ENCODE measurements at places on chromosomes 2 and 18.

- no peak for DNase-seq
Observed at GRCh38 chr2:156294945-156295580, 37.5 kb downstream of the NR4A2 start.

GRCh38 chr18:42649331-42650035 lies 466.0 kb downstream of the RIT2 start:
- DNase-seq: no peak

- DNase-seq: peak; percentile 69
Observed at GRCh38 chr18:57333940-57334339, 18.4 kb upstream of the ST8SIA3 start.

GRCh38 chr18:35688757-35689156 lies 107.2 kb downstream of the GALNT1 start:
- no peak for DNase-seq

DNA sequence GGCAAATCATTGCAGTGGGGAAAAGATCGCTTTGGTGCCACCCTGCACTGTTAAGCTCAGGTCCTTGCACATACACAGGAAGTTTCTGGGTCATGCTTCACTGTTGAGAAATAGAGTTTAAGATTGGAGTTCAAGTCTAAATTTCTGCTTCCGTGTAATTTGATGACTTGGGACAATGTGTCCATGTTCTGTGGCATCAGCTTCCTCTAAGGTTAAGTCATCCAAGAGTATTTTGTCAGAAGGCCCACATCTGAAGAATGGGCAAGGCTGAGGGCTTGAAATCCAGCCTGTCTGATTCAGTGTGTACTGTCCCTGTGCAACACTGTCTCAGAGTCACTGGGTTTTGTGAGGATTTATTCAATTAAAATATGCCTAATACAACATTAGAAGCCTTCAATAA lies 880.7 kb downstream of the SUCLG1 start:
- no peak for DNase-seq

GRCh38 chr2:71646028-71646427 lies 192.7 kb downstream of the DYSF start:
- DNase-seq: peak; percentile 94

DNA sequence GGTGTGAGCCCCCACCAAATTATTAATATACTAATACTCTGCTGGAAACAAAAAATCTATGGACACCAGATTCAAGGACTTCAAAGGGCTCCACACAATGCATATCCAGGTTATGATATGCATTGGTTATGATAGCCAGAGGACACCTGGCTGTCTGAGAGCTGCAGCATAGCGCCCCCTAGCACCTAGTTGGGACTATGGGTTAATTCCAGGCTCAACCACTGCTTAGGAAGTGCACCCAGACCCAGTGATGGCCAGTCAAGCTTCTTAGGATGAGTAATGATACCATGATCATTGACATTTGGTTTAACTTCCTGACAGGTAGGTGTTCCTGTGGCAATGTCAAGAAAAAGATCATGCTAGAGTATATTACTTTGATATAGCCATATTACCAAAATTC lies 3.8 kb upstream of the FRZB start:
- DNase-seq: no peak

DNA sequence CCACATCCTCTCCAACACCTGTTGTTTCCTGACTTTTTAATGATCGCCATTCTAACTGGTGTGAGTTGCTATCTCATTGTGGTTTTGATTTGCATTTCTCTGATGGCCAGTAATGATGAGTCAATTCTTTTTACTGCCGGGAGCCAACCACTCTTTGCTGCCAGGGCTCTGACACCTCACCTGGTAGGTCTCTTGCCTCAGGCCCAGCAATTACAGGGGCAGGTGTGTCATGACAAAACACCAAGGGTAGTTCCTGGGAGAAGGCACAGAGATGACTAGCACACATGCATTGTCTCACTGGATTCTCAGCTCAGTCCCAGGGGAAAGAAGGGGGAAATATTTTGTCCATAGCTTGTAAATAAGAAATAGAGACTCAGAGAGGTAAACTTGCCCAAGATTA lies 122.3 kb downstream of the CHST9 start:
- no peak for DNase-seq

GRCh38 chr2:85319796-85320195 lies 8.0 kb downstream of the TGOLN2 start:
- DNase-seq: no peak

DNA sequence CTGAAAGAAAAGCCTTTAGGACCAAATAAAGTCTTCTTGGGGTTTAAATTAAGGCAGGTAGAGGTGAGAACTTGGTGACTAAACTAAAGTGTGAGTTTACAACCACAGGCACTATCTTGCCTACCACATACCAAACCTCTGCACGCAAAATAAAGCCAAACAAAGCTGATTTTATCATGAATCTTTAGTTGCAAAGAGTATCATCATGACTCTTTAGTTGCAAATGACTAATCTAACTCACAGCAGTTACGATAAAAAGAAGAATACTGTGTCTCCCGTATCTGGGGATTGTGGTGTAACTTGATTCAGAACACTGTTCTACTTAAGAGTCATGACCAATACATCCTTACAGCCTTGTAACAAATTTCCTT lies 11.2 kb downstream of the CFAP210 start:
- no peak for DNase-seq

- no peak for DNase-seq
Observed at GRCh38 chr2:192150166-192150565, 44.6 kb downstream of the TMEFF2 start.

- DNase-seq: no peak
Observed at GRCh38 chr2:67948506-67948905, 114.3 kb downstream of the C1D start.

- DNase-seq: no peak
Observed at GRCh38 chr2:116879650-116880160, 934.8 kb upstream of the DDX18 start.

GRCh38 chr2:151459358-151459757 lies 49.7 kb downstream of the RIF1 start:
- DNase-seq: no peak

DNA sequence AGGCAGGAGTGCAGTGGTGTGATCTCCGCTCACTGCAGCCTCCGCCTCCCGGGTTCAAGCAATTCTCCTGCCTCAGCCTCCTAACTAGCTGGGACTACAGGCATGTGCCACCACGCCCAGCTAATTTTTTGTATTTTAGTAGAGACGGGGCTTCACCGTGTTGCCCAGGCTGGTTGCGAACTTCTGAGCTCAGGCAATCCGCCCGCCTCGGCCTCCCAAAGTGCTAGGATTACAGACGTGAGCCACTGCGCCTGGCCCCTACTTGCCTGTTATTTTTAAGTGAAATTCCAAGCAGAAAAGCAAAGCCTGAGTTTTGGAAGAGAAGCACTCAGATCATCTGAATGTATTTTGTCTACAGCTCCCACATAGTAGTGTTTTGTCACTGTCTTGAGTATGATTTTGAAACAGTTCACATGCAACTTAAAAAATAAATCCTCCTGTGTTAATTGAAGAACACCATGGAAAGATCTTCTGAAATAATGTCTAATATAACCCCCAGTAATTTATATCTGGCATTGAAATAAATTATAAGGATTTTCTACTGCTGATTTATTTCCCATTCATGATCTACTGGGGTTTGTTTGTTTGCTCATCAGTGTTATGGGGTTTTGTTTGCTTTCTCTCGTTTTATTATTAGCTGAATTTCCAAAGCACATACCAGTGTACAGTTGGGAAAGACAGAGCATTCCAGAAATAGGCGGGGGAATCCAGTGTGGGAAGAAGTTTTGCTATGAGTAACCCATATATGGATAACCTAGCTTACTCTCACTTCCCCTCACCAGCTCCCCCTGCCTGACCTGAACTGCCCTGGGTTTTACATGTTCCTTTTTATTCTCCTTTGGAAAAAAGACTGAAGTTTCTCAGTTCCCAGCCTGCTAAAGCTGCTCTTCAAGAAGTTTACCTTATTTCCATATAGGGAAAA lies 80.1 kb upstream of the MAP3K20 start:
- DNase-seq: no peak

GRCh38 chr18:61474918-61475317 lies 141.7 kb downstream of the CDH20 start:
- DNase-seq: no peak

- DNase-seq: no peak
Observed at GRCh38 chr2:36568516-36569246, 29.3 kb downstream of the FEZ2 start.

DNA sequence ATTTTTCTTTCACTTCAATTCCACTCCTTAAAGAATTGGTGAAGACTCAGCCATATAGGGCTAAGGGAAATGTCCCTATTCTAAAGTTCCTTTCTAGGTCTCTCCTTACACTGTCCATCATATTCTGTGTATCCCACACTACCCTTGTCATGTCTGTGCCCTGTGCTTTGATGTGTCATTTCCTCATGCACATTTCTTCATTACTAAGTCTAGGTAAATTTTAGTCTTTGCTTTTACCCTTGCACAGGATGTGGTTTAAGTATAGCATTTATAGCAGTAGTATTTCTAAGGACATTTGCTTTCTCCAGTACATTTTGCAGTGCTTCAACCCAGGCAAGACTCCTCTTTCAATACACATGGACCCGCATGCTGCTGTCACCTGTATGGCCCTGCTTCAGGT lies 221.5 kb upstream of the ACVR2A start:
- no peak for DNase-seq

DNA sequence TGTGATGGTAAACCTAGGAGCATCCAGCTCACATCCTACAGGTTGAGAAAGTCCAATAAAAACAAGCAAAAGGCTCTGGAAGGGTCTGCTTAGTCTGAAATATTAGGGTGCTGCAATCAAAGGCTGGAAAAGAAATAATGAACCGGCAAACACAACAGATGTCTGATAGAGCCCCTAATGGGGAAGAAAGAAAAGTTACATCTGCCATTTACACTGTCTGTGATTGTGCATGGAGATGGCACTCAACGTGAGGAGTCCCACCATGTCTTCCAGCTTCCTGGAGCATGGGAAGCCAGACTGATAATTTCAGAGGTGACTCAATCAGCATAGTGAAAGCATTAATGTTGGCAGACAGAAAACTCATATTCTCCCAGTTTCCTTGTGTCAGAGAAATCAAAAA lies 307.8 kb downstream of the EPHA4 start:
- DNase-seq: no peak

DNA sequence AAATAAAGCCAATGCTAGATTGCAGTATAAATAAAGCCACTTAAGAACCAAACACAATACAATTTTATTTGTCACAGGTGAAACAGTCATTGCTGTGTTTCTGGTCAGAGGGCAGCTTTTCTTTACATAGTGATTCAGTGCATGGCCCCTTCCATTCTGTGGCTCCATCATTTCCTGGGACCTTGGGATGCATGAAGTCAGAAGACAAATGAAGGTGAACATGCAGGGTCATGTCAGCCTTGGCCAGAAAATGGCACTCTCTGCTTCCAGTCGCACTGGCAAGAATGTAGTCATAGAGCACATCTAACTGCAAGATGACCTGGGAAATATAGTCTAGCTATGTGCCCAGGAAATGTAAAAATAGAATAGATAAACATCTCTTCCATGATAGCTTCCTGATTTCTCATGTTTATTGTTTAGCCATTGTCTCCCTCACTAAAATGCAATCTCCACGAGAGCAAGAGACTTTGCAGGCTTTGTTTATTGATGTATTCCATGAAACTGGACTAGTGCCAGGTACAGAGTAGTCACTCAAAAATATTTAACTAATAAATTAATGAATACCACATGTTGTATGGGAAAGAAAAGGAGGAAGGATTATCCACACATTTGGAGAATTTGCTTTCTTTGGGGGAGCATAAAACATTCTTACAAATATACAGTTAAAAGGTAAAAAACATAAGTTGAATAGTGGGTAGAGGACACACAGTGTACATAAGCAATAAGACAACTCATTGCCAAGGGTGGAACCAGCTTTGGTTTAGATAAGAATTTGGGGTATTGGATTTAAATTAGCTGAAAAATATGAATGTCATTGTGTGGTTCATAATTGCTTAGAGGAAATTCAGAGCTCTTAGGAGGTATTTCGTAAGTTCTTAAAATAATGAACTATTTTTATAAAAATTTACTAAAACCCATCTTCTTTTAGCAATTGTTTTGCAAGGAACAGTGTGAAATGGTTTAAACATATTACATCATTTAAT lies 343.8 kb downstream of the PID1 start:
- DNase-seq: no peak

- no peak for DNase-seq
Observed at GRCh38 chr2:14684516-14684915, 52.0 kb downstream of the LRATD1 start.

DNA sequence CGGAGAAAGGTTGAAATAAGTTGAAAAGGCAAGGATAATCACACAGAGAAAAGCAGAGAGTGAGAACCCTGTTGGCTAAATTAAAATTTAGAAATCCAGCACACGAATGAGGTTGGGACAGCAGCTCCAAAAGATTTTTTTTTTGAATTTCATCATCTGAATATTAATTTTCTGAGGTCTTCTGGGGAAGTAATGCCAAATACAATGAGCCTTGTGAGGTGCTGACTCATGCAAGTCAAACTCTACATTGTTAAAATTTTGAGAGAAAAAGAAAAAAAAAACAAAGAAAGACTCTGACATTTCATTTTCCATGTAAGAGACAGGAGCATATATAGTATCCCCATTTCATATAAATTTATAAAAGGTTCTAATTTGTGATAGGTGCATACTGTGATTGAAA lies 614.2 kb upstream of the CDH2 start:
- DNase-seq: no peak

GRCh38 chr18:22691946-22692710 lies 241.0 kb upstream of the RBBP8 start:
- DNase-seq: no peak

- DNase-seq: no peak
Observed at GRCh38 chr2:221422516-221423209, 149.4 kb downstream of the EPHA4 start.

- DNase-seq: no peak
Observed at GRCh38 chr2:235674812-235675211, 181.0 kb downstream of the AGAP1 start.

GRCh38 chr2:160351956-160352355 lies 141.7 kb downstream of the RBMS1 start:
- DNase-seq: no peak

- DNase-seq: no peak
Observed at GRCh38 chr18:22337306-22337705, 80.4 kb downstream of the CTAGE1 start.

GRCh38 chr18:6221602-6222014 lies 193.1 kb downstream of the L3MBTL4 start:
- no peak for DNase-seq

GRCh38 chr2:167298017-167298416 lies 409.7 kb downstream of the XIRP2 start:
- no peak for DNase-seq

GRCh38 chr18:72940509-72940908 lies 72.7 kb upstream of the NETO1 start:
- no peak for DNase-seq

DNA sequence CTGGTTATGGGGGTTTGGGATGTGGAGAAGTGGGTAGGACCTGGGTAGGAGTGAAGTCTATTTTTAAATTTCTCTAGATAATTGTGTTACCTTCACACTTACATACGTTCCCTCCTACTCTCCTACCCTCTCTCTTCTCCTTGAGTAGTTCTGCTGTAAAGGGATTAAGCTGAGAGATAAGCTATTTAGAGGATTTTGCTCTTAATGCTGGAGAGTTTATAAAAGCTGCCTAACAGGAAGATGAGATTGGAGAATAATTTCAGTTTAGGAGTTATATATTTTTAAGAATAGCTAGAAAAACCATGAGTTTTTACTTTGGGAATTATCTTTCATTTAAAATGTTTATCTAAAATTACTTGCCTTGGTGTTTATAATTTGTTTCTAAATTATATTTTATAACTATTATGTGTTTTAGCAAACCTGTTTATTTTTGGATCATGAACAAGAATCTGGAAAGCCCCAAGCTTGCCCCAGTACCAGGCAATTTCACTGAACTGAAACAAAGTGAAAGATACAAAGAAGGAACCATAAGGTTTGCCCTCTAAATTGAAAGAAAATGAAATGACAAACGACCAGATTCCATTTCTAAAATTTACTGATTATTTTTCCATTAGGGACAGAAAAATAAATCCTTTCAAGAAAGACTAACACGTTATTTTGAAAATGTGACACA lies 101.5 kb downstream of the ZNF532 start:
- no peak for DNase-seq
